ENCODE measurements at places on chromosomes 16 and 17.

DNA sequence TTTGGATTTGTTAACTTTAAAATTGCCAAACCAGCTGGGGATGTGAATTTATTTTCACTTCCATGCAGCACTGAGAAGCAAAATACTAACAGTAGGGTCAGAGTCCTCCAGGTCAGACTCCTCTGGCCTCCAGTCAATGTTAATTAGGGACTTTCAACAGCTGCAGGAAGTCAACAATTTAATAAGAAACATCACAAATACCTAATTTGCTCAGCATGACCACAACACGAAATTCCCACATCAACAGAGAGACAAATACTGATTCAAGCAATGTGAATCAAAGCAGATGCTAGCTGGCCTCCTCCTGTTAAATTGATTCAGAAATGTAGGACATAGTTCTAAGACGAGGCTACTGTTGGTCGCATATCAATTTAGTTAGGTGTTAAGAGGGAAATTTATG lies 111.7 kb downstream of the ABCA8 start:
- no peak for DNase-seq

DNA sequence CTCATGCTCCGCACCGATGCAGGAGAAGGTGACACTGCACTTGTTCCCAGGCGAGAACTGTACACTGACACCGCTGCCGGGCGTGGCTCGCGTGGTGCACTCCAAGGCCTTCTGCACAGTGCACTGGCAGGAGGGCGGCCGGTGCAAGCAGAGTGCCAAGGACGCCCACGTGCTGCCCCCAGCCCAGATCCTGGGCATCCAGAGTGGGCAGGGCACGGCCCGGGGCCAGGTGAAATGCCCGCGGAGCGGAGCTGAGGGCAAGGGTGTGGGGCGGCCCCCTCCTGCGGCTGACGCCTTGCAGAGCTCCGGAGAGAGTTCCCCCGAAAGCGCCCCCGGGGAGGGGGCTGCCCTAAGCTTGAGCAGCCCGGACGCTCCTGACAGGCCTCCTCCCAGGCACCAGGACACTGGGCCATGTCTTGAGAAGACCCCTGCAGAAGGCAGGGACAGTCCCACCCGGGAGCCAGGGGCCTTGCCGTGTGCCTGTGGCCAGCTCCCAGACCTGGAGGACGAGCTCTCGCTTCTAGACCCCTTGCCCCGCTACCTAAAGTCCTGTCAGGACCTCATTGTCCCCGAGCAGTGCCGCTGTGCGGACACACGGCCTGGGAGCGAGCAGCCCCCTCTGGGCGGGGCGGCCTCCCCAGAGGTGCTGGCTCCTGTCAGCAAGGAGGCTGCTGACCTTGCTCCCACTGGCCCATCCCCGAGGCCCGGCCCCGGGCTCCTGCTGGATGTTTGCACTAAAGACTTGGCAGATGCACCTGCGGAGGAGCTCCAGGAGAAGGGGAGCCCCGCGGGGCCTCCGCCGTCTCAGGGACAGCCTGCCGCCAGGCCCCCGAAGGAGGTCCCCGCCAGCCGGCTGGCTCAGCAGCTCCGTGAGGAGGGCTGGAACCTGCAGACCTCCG lies 21.9 kb upstream of the JPT2 start:
- no peak for DNase-seq

DNA sequence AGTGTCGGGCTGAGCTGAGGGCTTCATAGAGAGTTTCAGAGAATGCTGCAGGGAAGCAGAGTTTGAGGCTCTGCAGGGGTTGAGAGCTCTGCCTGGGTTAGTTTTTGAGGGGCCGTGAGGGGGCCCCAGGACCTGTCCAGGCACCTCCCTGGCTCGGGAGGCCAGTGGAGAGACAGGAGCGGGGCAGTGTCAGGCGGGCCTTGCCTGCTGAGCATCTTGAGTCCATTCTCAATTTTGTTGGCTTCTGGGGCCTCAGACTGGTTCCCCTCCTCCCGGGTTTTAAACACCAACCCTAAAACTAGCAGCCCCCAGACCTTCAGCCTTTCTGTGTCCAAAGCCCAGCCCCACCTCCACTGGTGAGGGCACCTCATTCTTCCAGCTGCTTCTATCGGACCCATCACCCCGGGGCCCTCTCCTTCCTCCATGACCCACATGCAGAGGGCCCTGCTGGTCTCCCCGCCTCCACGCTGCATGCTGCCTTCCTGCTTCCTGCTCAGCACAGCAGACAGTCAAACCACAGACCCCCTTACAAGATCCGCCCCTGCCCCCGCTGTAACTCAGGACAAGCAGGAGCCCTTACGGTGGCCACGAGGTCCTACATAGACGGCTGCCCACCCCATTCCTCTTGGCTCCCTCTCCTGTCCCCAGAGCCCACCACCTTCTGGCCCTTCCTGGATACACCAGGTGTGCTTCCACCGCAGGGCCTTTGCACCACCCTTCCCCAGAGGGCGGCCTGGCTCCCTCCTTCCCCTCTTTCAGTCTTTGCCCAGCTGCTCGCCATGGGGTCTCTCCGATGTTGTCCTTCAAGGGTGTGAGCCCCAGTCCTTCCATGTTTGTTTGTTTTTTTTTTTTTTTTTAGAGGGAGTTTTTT lies 3.8 kb downstream of the RNF213 start:
- DNase-seq: no peak

GRCh38 chr17:60535382-60536279 lies 9.6 kb upstream of the APPBP2 start:
- no peak for DNase-seq

- no peak for DNase-seq
Measured at GRCh38 chr16:26709175-26709574, 357.6 kb upstream of the C16orf82 start.

GRCh38 chr17:27319541-27320221 lies 25.8 kb downstream of the WSB1 start:
- peak; percentile 46 for DNase-seq

- no peak for DNase-seq
Measured at GRCh38 chr16:5010576-5011329, 23.0 kb downstream of the NAGPA start.

- DNase-seq: peak; percentile 69
Measured at GRCh38 chr17:78040440-78041385, 82.2 kb downstream of the TNRC6C start.

- no peak for DNase-seq
Measured at GRCh38 chr16:65781363-65781762, 585.1 kb upstream of the CDH5 start.

DNA sequence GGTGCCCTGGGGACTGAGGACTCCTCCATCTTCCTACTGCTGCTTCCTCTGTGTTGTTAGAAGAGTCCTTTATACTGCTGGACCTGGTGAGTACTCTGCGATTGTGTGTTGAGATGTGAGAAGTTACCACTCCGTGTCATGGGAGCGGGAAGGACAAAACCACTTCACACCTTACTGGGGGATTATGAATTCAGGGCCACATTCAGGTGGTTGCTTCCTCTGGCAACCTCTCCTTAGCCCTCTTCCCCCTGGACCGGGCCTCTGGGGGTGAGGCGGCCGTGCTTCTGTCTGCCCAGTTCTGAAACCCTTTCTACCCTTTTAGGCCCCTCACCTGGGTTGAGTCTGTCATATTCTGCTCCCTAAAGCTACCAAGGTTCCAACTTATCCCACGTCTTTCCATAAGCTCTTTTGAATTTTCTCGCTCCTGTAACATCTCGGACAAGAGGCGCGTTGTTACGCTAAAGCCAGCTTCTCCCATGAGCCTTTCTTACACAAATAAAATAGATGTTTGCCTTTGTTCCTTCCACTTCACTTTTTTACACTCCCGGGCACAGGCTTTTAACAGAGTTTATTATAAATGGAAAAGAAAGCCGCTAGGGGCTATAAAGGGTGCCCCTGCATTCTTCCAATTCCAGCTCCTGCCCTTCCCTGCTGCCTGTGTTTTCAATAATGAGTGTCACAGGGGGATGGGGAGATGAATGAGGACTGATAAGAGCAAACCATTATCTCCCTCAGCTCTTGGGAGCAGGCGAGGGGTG lies 20.7 kb upstream of the CDH13 start:
- DNase-seq: no peak

DNA sequence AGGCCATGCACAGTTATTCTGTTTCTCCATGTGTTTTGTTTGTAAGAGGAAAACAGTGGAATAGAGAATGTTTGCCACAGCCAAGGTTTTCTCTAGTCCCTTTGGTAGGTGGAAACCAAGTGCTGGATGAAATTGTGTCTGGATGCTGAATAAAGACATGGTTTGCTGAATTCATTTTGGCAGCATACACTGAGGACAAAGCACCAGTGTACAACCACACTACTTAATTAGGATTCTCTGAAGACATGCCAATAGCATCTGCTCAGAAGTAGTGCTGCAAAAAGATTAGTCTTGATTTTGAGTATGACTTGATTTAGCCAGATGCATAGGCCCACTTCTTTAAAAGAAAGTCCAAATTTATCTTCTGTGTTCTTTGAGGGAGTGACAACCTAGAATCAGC lies 230.5 kb upstream of the CACNG5 start:
- no peak for DNase-seq

- no peak for DNase-seq
Measured at GRCh38 chr16:67723151-67723910, 4.2 kb upstream of the GFOD2 start.

- DNase-seq: no peak
Measured at GRCh38 chr17:21345236-21345635, 30.9 kb upstream of the KCNJ12 start.

DNA sequence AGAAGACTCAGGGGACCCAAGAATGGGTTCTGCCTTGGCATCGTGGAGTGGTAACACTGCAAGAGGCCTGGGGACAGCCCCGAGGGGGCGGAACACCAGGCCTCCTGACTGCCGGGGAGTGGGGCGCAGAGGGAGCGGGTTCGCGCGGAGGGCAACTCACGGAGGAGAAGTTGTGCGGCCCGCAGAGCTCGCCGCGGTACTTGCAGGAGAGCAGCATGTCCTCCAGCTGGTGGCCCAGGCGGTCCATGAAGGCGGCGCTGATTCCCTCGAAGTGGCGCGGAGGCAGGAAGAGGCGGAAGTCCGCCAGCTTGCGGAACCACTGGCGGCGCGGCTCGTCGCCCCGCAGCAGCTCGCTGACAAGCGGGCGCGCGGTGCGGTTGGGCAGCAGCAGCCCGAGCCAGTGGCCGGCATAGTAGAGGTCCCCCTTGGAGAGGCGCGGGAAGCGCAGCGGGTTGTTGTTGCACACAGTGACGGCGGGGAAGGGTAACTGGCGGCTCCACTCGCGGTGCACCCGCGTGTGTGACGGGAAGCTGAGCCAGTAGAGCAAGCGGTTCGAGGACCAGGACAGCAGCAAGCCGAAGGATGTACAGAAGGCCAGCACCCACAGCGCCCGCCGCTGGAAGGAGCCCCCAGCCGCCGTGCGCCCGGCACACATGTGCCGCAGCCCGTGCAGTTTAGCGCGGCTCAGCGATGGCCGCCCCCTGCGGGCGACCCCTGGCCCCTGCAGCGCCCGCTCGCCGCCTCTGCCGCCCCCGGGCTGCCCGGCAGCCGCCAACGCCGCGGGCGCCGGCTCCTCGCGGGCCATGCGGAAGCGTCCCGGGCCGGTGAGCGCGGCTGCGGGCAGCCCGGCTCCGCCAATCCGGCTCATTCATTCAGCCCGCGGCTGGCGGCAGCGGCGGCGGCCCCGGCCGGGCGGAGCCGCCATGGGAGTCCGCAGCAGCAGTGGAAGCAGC lies 1.6 kb downstream of the ASIC2 start:
- peak; percentile 88 for DNase-seq

- DNase-seq: no peak
Measured at GRCh38 chr17:82287868-82288801, 14.6 kb upstream of the CSNK1D start.

DNA sequence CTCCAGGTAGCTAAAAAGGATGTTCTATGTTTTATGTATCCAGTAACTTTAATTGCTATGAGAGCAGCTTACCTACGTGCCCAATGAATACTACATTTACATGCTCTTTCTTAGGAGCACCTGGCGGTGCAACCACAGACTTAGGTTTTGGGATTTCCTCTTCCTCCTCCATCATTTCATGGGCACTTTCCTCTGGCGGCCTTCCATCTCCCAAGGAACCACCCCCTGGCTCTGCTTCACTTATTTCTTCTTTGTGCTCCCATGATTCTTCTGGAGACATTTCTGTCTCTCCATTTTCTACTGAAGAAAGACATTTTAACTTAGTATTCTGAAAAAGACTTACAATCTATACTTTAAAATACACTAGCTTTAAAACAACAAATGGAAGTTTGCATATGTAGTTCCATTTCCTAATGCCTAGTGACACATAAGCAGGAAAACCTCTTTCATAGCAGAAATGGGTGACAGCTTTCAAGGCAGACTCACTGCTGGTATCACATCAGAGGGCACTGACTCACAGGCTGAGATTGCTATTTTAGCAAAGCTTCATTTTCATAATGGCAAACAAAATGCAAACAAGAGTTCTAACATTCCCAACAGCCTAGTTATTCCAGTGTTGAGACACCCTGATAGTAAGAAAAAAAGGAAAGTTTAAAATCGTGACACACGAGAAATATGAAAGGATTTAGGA lies 19.1 kb downstream of the GSPT1 start:
- no peak for DNase-seq

GRCh38 chr16:30429418-30429677 lies 482 bp downstream of the DCTPP1 start:
- DNase-seq: no peak

DNA sequence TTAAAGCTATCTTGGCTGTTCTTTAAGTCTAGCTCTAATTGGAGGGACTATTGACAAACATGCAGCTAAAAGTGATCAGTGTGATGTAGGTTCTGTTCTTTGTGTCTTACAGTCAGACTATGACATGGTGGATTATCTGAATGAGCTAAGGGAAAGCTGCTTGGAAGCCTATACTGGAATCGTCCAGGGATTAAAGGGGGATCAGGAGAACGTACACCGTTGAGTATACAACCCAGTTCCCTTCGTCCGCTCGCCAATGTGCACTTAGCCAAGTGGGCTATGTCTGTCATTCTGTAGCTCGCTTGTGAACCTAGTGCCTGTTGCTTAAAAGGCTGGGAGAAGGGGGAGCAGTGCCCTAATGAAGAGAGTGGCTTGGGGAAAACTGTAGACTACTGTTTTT lies 15.8 kb upstream of the TBKBP1 start:
- no peak for DNase-seq

DNA sequence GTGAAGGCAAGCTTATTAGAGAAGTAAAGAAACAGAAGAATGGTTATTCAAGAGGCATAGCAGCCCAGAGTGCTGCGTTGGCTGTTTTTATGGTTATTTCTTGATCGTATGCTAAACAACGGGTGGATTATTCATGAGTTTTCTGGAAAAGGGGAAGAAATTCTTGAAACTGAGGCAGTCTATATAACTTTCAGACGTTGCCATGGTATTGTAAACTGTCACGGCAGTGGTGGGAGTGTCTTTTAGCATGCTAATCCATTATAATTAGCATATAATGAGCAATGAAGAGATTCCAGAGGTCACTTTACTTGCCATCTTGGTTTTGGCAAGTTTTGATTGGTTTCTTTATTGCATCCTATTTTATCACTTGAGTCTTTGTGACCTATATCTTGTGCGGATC lies 17.4 kb upstream of the MILR1 start:
- no peak for DNase-seq
